Esophagus muscularis mucosa (tissue), 4 donors: ENCODE measurements at places on chromosomes 11 and 22. TPM values are rescaled to one million over a fixed set of nuclear protein-coding genes. Genes with fewer than 3 reads are reported as not detected.
A peak's percentile ranks its signal among the peaks of the same experiment; 100 is the strongest.

DNA sequence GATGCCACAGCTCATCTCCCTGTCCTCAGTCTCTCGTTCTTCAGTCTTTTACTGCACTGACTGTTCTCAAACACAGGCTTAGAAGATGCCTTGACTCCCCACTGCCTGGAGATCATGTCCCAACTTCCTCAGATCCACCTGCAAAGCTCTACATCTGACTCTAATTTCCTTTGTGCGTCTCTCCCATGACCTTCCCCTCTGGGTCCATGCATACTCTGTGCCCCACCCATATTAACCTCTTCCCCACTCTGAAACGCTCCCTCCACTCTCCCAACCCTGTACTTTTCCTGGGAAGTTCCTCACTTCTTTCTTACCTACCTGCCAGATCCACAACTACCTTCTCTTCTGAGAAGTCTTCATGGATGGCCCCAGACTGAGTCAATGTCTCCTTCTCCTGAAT is 16.6 kb downstream of the IRAG1 start:
- H3K4me1 ChIP-seq = peaks cover 87% of the 10 kb centered on the region
- H3K27ac ChIP-seq = peak overlapping the region; percentile 81
- no peaks in the 10 kb centered on the region for H3K27me3 ChIP-seq

- DNase-seq = no peak
- H3K4me3 ChIP-seq = peak overlapping the region; percentile 27
- no peaks in the 10 kb centered on the region for H3K4me1 ChIP-seq
- no peaks in the 10 kb centered on the region for H3K36me3 ChIP-seq
- H3K27me3 ChIP-seq = no peaks in the 10 kb centered on the region
Observed at GRCh38 chr11:62370743-62371440, 33.6 kb downstream of the ASRGL1 start.

DNA sequence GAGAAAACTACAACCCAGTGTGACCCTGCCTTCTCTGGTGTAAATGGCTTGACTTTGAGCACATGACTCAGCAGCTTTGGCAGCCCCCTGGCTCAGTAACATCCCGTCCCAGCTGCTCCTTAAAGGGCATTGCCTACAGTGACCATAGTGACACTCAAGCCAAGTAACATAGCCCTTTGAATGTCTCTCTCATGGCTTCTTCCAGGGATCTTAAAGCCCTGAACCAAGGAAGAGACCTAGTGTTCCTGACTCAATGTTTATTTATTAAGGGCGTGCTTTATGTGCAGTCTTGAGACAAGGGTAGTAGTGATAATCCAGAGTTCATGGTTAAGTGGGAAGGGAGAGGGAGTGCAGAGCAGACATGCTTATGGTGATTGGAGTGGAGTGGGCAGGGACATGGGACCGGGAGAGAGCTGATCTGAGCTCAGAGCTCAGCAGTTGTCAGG is 125.7 kb downstream of the PARVA start:
- peak overlapping the region; percentile 47 for H3K27ac ChIP-seq
- H3K36me3 ChIP-seq = peaks cover 36% of the 10 kb centered on the region
- no peaks in the 10 kb centered on the region for H3K27me3 ChIP-seq
- DNase-seq = no peak

DNA sequence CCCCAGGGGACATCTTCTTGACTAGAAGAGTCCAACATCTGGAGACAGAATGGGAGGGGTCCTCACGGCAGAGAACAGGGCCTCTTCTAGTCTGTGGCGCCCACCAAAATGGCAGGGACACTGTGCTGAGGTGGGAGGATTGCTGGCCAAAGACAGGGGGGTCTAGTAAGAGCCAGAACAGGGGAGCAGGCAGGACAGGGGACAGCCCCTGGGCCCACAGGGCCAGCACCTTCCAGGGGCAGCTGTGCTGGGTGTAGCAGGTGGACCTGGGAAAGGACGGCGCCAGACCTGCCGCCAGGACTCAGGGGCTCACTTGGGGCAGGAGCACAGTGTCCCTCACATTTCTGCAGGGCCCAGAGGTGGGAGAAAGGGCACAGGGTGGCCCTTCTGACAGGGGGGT is 858 bp upstream of the APOBEC3A start:
- H3K4me3 ChIP-seq = no peak overlapping the region
- H3K36me3 ChIP-seq = no peaks in the 10 kb centered on the region
- no peaks in the 10 kb centered on the region for H3K4me1 ChIP-seq
- DNase-seq = no peak
- H3K27me3 ChIP-seq = no peaks in the 10 kb centered on the region
- no peak overlapping the region for H3K27ac ChIP-seq

DNA sequence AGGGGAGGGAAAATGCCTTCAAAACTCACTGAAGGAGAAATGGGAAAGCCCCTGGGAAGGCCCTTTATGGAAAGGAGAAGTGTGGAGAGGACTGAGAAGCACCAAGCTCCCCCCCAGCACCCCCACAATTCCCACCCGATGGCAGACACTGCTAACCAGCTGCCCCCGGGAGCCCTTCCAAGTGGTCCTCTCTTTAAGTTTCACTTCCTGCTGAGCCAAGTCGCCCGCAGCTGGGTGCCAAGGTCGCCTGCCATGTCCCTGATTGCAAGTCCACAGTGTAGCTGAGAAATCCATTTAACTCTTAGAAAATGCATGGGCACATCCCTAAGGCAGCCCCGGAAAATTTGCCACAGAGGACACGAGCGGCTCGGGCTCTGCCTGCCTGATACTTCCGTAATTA is 68.2 kb downstream of the GALNT18 start:
- H3K4me3 ChIP-seq = no peak overlapping the region
- no peak for DNase-seq
- no peaks in the 10 kb centered on the region for H3K36me3 ChIP-seq
- H3K27ac ChIP-seq = no peak overlapping the region
- peaks cover 60% of the 10 kb centered on the region for H3K4me1 ChIP-seq

DNA sequence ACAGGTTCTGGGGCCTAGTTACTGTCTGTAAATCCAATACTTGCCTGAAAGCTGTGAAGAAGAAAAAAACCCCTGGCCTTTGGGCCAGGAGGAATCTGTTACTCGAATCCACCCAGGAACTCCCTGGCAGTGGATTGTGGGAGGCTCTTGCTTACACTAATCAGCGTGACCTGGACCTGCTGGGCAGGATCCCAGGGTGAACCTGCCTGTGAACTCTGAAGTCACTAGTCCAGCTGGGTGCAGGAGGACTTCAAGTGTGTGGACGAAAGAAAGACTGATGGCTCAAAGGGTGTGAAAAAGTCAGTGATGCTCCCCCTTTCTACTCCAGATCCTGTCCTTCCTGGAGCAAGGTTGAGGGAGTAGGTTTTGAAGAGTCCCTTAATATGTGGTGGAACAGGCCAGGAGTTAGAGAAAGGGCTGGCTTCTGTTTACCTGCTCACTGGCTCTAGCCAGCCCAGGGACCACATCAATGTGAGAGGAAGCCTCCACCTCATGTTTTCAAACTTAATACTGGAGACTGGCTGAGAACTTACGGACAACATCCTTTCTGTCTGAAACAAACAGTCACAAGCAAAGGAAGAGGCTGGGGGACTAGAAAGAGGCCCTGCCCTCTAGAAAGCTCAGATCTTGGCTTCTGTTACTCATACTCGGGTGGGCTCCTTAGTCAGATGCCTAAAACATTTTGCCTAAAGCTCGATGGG is 13.5 kb downstream of the PIK3IP1 start:
- no peak overlapping the region for H3K4me3 ChIP-seq
- H3K27ac ChIP-seq = no peak overlapping the region
- no peak for DNase-seq

DNA sequence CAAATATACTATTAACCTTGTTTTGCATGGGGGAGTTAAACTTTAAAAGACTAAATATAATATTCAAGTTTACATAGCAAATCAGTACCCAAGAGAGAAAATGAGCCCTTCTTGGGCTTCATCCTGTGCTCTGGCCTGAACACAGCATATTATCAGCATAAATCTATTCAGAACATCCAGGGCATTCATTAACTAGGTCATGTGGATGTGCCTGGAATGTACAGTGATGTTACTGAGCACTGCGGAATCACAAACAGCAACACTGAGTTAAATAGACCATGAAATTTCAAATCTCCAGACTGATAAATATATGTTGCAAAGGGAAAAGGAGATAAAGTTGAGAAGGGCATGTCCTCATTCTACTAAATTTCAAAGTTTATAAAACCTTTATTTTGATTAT is 426.4 kb downstream of the AASDHPPT start:
- H3K4me1 ChIP-seq = no peaks in the 10 kb centered on the region
- no peak overlapping the region for H3K27ac ChIP-seq
- H3K27me3 ChIP-seq = no peaks in the 10 kb centered on the region
- no peaks in the 10 kb centered on the region for H3K36me3 ChIP-seq
- H3K4me3 ChIP-seq = no peak overlapping the region
- DNase-seq = no peak

DNA sequence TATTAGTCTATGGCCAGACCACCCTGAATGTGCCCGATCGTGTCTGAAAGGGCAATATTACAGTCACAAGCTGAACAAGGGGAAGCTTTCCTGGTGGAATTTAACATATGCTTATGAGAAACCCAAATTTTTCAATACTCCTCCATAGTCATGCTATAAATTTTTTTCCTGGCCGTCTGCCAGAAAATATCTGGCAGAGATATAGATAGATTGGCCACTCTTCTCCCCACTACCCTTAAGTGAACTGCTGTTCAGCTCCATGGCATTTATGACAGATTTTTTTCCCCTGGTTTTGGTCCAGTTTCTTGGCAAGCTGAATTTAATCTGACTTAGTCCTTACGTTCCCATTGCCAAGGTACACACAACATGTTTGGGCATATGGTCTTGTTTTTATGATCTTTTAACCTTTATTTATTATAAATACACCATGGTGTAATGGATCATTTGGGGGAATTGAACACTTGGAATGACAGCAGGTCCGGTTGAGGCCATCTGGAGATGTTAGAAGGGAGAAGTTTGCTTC is 328.5 kb downstream of the CNTN5 start:
- no peak overlapping the region for H3K4me3 ChIP-seq
- H3K27ac ChIP-seq = no peak overlapping the region
- DNase-seq = no peak

GRCh38 chr11:33533386-33534052 is 167.1 kb downstream of the C11orf91 start:
- no peaks in the 10 kb centered on the region for H3K4me1 ChIP-seq
- no peaks in the 10 kb centered on the region for H3K36me3 ChIP-seq
- no peak overlapping the region for H3K4me3 ChIP-seq
- DNase-seq = no peak
- peaks cover 19% of the 10 kb centered on the region for H3K27me3 ChIP-seq

DNA sequence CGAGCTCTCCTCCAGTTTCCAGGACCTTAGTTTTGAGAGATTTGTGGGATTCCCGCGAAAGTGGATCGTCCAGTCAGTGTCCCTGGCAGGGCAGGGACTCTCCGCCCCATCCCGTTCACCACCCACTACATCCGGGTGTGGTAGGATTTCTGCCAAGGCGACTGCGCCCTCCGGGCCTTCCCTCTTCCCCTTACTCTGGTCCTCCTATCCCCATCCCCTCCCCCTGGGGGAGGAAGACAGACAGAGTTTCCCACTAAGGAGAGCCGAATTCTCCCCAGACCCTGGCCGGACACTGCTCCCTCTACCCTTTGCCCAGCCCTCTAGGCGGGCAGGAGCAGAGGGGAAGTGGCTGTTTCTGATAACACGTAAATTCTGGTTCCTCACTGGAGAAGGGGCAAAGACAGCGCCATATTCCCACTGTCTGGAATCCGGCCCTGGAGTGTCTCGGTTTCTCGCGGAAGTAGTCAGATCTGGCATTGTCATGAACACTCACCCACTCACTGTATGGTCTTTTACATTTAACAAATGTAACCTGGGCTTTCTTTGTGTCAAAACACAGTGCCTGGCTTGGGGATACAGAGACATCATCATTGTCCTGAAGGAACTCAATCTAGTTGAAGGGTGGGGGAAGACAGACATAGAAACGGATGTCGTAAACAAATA is 1.1 kb upstream of the NECTIN1 start:
- DNase-seq = no peak
- no peaks in the 10 kb centered on the region for H3K27me3 ChIP-seq
- H3K4me3 ChIP-seq = peak overlapping the region; percentile 83
- H3K4me1 ChIP-seq = peaks cover 36% of the 10 kb centered on the region

- no peaks in the 10 kb centered on the region for H3K36me3 ChIP-seq
- H3K4me1 ChIP-seq = peaks cover 14% of the 10 kb centered on the region
- DNase-seq = no peak
Observed at GRCh38 chr11:68687986-68688385, 3.6 kb downstream of the GAL start.

GRCh38 chr11:17154409-17155159 is 53.2 kb downstream of the PIK3C2A start:
- H3K36me3 ChIP-seq = peaks cover 5% of the 10 kb centered on the region
- no peaks in the 10 kb centered on the region for H3K27me3 ChIP-seq
- no peak overlapping the region for H3K4me3 ChIP-seq
- peaks cover 37% of the 10 kb centered on the region for H3K4me1 ChIP-seq
- no peak for DNase-seq
- no peak overlapping the region for H3K27ac ChIP-seq

- DNase-seq = no peak
- no peaks in the 10 kb centered on the region for H3K27me3 ChIP-seq
- H3K36me3 ChIP-seq = no peaks in the 10 kb centered on the region
- no peak overlapping the region for H3K4me3 ChIP-seq
Observed at GRCh38 chr11:98227278-98227677, 793.5 kb upstream of the CNTN5 start.

DNA sequence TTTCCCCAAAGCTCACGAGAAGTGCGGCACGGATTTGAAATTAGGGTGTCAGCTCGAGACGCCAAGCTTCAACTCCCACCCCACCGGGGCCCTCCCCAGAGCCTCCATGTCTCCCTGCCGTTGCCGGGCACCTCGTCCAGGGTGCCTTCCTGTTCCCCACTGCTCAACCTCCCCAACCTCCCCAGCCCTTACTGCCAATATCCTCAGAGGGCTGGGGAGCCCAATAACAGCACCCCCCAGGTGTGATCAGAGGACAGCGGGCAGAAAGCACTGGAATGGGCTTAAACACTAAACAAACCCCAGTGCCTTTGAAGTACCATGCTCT is 1336.4 kb downstream of the TBC1D22A start:
- H3K27me3 ChIP-seq = no peaks in the 10 kb centered on the region
- H3K4me1 ChIP-seq = no peaks in the 10 kb centered on the region

HOATZ gene
- not detected for total RNA-seq

SCGB2A2 gene
- not detected for total RNA-seq

C11orf54 gene
- 46.7 TPM for total RNA-seq

NELL1 gene
- 2.7 TPM for total RNA-seq

SEC14L6 gene
- total RNA-seq = 1.2 TPM

CASP5 gene
- not detected for total RNA-seq
